ENCODE measurements at places on chromosomes 7 and 10.

GRCh38 chr7:18976715-18977471 lies 140.5 kb downstream of the TWIST1 start:
- DNase-seq: no peak

DNA sequence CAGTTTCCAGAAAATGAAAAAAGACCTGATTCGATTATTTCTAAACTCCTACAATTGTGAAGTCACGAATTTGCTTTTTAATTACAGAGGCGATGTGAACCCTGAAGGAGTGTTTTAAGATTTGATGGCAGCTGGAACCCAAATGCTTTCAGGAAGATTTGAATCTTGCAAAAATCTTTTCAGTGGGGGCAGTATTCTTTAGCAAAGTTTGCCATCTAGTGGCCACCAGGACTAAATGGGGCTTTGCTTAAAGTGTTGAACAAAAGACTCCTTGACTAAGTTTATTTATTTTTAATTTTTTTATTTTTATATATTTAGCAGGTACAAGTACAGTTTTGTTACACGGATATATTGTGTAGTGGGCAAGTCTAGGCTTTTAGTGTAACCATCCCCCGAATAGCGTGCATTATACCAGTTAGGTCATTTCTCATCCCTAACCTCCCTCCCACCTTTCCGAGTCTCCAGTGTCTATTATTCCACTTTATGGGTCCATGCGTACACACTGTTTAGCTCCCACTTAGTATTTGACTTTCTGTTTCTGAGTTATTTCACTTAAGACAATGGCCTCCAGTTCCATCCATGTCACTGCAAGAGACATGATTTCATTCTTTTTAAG lies 98.8 kb downstream of the CACNB2 start:
- DNase-seq: peak; percentile 58

DNA sequence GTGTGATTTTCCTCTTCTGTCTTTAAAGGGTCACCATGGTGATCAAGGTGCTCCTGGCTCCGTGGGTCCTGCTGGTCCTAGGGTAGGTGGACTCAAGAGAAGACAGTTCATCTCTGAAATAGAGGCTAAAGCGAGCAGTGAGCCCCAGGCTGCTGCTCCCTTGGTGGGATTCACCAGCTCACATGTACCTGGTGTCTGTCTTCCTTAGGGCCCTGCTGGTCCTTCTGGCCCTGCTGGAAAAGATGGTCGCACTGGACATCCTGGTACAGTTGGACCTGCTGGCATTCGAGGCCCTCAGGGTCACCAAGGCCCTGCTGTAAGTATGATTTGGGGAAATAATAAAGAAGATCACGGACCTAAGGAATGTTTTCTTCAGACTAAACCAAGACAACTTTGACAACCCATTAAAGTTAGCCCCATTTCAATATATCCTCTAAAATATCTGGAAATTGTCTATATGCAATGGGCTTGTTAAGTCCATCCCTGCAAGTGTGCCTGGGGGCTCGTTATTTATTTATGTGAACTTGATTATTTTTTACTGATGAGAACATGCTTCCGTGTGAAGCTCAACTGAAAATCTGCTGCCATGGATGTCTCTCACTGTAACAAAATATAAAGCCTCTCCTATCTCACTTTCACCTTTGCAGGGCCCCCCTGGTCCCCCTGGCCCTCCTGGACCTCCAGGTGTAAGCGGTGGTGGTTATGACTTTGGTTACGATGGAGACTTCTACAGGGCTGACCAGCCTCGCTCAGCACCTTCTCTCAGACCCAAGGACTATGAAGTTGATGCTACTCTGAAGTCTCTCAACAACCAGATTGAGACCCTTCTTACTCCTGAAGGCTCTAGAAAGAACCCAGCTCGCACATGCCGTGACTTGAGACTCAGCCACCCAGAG lies 32.5 kb downstream of the COL1A2 start:
- DNase-seq: no peak

DNA sequence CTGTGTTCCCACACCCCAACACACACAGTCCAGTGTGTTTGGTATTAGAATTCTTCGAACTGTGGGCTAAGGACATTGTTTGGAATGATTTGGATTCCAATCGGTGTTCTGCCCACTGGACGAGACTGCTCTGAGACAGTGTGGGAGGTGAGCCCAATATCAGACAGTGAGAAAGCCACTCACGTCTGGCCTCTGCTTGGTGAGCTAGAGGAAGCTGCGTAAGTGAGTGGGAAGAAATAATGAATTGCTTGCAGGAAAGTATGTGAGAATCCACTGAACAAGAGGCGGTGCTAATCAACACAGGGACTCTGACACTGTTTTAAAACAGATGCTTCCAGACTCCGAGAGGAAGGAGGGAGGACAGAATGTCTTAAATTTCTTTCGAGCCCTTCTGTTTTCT lies 675.0 kb upstream of the ANKRD30A start:
- no peak for DNase-seq

DNA sequence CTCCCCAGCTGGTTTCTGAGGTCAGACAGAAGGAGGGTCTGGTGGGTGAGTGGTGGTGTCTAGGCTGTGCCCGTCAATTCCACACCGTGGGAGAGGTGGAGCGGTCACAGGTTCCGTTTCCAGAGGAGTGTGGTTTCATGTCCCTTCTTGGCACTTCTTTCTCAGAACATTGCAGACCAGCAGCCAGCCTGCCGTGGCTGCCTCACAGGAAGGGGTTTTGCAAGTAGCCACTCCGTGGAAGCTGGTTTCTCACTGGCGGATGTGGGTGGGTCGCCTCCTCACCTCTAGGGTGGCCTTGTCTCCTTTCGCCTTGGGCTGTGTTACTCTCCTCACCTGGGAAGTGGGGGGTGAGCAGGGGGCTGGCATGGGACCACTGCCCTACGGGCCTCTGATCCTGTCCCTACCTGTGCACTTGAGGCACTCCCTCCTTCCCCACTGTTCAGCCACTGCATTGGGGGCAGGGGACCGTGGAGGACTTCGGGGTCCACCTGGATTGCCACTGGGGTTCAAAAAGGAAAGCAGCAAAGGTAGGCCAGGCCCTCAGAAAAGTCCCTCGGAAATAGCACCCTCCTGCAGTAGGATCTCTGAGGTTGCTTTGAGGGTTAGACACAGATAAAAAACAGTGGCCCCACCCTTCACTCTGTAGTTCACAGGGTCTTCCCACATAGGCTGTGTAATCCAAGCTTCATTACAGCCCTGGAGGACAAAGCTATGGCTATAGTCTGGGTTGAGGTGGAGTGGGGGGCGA lies 33.9 kb downstream of the TSPAN14 start:
- DNase-seq: no peak

DNA sequence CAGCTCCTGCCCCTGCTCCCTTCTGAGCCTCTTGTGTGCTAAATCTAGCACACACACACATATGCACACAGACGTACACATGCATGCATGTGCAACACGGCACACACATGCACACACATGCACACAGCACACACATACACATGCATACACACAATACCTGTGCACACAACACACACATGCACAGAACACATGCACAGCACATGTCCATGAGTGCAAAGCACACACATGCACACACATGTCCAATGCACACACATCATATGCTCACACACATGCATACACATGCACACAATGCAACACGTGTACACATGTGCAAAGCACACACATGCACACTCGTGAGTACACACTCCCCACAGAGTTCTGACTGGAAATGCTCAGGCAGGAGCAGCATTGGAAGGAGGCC lies 115.0 kb downstream of the WDR37 start:
- no peak for DNase-seq

DNA sequence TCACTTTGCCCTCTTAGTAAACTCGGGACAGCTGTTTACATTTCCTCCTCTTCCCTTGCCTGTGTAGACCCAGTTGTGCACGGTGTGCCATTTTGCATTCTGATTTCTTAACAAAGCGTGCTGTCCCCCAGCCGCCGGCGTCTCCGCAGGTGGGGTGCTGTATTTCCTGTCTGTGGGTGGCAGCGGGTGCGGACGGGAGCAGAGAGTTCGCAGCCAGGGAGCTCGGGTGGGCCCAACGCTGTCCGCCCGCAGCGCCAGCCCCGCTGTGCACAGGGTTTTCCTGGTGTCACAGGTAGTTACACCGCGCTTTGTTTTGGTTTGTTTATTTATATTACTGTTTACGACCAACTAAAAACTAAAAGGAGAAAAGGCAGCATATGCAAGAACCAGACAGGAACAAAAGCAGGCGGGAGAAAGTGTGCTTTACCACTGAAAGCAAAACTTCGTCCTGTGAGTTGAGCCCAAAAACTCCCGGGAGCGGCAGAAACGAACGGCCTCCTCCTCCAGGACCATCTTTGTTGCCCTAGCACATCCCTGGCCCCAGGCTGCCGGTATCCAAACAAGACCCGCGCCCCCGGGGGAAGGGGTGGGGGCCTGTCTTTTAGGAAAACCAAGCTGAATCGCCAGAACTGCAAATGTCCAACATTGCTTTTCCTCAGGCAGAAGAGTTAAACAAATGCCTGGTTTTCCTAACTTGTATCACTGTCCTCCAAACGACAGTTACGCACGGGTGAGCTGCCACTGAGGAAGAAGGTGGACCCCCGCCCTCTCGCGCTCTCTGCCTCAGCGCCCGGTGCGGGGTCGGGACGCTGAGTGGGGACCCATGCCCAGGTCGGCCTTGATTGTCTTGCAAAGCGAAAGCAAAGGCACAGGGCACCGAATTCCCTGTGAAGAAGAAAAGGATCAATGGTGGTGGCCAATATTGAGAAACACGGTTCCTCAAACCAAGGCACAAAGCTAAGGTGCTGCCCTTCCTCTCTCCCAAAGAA lies 45.9 kb upstream of the DRGX start:
- DNase-seq: no peak

- DNase-seq: no peak
Measured at GRCh38 chr7:88185650-88186049, 34.2 kb downstream of the SRI start.

DNA sequence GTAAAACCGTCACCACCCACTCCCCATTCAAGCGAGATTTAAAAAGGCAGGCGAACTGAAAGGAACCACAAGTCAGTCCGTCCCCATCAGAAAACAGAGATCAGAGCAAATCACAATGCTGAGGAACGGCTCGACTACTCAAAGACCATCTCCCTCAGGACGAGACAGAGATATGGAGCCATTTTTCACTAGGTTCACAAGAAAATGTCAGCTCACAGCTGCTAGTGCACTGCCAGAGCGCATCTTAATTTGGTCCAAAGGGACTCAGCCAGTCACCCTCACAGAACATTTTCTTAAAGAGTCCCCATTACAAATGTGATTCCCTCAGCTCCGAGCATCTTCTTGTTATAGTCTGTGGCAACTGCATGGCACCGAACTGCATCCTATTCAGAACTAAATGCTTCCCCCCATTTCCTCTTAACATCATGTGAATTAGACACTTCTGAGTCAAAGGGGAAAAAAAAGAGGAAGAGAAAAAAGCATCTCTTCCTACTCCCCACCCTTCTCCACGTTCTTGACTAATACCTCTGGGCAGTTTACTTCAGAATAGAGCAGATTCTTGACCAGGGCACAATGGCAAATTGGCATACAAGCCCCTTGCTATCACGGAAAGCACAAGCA lies 683.9 kb downstream of the MAGI2 start:
- DNase-seq: no peak

- DNase-seq: no peak
Measured at GRCh38 chr7:55441002-55441401, 75.9 kb downstream of the LANCL2 start.

DNA sequence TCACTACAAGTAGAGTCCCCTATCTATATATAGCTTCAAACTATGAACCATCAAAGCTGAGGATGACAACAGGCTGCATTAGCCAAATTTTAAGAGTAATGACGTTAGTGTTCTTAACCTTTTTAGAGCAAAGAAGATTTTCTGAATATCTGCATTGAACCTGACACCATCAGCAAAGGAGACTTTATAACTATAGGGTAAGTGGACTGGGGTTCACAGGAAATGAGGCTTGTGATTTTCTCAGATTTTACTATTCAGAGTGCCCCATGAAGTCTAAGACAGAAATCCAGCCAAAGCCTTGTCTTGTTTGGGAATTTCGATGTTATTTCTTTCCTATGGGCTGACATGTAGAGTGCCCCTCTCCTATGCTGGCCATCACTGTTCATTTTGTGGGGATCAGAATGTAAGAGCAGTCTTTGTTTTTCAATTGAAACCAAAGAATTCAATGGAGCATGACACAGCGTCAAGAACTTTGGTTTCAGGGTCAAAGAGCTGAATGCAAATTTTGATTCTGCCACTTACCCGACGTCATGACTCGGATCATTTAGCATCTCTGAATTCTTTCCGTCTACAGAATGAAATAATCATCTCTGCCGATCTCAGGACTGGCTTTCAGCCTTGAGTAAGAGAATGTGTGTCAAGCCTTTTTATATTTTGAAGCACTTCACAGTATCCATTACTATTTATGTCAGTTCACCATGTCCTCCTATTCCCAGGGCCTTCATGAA lies 52.7 kb downstream of the DENND11 start:
- no peak for DNase-seq
